ENCODE measurements at places on chromosomes 7 and 10.
A peak's percentile ranks its signal among the peaks of the same experiment; 100 is the strongest.

DNA sequence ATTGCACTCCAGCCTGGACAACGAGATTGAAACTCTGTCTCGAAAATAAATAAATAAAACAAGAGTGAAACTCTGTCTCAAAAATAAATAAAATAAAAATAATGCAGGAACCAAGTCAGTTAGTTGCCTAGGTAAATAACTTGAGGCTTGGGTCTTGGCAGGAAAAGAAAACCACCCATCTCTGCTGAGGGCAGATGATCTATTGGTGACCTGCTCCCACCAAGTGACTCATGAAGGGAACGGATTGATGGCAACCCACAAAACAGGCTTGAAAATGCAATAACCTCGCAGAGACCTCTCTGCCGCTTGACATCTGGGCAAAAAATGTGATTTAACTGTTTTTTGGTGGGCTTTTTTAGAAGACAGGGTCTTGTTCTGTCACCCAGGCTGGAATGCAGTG, 86.6 kb downstream of the CALN1 start:
- no peak for DNase-seq

DNA sequence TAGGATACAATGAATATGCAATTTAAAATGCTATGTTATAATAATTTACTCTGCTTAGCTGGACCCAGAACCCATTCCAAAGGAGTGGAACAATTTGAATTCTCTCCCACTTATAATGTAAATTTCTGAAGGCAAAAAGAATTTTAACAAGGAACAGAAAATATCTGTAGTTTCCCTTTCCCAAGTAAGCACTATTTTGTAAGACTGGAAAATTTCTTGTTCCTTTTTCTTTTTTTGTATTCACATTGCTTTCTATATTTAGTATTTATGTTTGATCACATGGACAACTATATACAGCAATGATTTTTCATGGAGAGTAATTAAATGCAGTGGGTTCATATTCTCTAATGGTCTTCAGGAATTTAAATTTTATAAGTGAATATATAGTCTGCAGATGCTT, 127.4 kb downstream of the GPR85 start:
- DNase-seq, result no peak

GRCh38 chr10:14244147-14244546, 86.6 kb downstream of the FRMD4A start:
- DNase-seq, result peak; percentile 57

DNA sequence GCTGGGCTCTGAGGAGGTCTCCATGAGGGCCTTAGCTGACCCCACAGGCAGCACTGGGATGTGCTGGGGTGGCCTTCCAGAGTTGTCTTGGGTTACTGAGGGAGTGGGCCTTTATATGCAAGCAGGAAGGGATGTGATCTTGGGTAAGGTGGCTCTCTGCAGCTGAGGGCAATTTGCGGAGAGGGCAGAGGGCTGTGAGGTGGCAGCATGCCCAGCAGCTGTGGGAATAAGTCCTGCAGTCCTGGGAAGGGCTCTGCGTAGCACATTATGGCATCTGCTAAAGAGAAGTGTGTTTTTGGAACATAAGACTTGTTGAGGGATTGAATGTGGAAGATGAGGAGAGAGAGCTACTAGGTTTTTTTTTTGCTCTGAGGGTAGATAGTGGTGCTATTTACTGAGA, 99.6 kb upstream of the KMT2E start:
- DNase-seq, result no peak

GRCh38 chr7:94382132-94382531, 12.6 kb upstream of the COL1A2 start:
- no peak for DNase-seq

All from WTC11 (cell line).